ENCODE measurements at places on chromosomes 11 and 22.

DNA sequence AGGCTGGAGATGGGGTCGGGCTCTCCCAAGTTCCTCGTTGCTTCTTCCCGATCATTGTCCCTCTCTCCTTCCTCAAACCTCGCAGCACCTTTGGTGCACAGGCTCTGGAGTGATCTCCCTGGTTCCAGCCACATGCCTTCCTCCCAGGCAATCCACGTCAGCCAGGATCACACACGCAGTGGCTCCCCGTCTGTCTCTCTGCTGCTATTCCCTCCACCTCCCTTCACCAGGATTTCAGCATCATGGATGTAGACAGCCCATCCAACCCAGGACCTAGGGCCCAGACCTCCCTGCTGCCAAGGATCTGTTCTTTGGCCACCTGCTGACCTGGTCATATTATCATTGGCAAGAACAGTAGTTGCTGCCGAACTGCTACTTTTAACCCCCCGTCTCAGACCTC lies 40.1 kb downstream of the RBX1 start:
- DNase-seq = no peak

DNA sequence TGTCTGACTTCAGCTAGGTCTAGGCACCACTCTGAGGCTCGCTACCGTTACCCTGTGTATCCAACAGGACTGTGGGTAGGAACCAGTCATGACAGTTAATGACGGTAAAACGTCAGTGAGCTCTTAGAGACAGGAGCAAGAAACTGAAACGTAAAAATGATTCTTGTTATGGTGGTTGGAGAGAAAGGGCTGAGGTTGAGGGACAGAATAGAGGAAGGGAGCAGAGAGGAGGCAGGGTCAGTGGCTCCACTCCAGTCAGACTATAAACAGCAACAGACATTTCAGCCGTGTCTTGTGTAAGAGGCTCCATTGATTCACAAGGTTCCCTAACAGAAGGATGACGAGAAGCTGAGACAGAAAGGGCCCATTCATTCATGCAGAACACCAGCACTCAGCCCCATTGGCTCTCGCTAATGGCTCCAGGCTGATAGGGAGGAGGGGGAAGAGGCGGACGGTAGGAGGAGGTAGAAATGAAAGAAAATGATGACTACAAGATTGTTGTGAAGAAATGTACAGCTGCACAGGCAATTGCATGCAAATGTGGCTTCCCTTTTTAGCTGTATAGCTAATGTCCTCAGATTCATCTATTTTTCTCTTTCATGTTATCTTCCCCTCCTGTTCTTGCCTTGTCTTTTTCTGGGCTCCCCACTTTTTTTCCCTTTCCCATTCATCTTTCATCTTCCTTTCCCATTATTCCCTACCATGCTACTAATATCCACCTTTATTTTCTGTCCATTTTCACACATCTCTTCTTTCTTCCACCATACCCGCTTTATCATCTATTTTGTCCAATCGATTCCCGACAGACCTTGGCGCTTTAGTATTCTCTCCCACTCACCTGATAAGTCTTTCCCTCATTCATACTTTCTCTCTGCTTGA lies 34.3 kb downstream of the ETS1 start:
- DNase-seq = peak; percentile 41

DNA sequence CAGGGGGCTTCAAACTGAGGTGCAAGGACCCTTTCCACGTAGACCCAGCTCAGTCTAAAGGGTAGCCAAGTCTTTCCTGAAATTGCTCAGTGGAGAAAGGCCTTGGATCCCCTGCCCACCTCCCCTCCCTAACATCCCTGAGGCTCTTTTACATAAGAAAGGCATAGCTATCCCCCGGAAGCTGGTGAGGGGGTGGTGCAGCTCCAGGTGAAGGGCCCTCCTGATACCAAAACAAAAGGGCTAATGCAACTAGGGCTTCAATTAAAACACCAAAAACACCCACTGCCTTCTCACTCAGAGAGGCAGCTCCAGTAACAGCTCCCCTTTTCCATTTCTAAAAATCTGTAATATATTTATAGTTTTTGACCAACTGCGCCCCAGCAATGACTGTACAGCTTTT lies 5.8 kb downstream of the SHANK2 start:
- DNase-seq = no peak

- DNase-seq = no peak
Measured at GRCh38 chr11:27281740-27282590, 81.0 kb downstream of the CCDC34 start.

DNA sequence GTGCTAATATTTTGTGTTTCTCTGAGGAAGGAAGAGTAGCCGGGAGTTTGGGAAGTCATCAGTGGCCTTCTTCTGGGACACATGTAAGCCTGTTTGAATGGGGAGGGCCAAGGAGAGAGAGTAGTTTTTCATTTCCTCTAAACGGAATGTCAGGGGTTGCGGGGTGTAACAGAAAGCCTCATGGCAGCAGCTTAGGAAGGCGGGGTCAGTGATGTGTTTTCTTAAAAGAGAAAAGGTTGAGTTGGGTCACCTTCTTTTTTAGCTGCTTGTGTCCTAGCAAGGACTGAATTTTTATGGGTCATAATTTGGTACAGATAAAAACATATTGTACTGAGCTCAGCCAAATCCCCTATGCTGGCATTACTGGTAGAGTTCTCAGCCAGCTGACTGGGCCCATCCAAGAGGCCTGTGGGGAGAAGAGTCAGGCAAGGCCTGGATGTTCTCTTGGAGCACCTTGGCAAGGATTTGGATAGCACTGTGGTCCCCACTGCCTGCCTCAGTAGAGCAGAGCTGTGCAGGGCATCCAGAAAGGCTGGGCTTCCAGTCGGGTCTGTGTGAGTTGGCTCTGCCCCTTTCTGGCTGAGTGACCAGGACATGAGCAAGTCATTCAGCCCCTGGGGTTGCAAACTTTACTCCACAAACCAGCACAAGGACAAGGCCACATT lies 29.4 kb upstream of the NAV2 start:
- no peak for DNase-seq

- peak; percentile 37 for DNase-seq
Measured at GRCh38 chr22:18075720-18076497, 1.9 kb upstream of the PEX26 start.

Measured in activated CD8-positive, alpha-beta T cell treated with anti-CD3 and anti-CD28 coated beads for 36 hours (primary cell).